CD4-positive, alpha-beta memory T cell (primary cell): ENCODE measurements at places on chromosomes 7 and 10.
A peak's percentile ranks its signal among the peaks of the same experiment; 100 is the strongest.

GRCh38 chr10:63901881-63902280 is 380.7 kb downstream of the REEP3 start:
- no peak for DNase-seq

DNA sequence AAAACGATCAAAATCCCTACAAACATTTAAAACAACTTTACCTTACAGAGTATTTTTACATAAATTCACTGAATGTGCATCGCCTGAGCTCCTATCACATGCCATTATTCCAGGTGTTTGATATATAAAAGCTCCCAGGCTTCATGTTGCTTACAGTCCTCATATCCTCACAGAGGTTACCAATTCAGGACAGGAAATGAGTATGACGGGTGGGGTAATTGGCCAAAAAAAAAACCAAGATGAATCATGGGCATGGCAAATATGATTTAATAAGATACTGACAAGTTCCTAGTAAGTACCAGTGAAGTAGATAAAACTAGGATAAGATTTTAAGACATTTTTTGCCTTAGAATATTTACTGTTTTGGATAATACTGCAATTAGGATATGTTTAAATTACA is 135.8 kb downstream of the KMT2E start:
- DNase-seq, result no peak

DNA sequence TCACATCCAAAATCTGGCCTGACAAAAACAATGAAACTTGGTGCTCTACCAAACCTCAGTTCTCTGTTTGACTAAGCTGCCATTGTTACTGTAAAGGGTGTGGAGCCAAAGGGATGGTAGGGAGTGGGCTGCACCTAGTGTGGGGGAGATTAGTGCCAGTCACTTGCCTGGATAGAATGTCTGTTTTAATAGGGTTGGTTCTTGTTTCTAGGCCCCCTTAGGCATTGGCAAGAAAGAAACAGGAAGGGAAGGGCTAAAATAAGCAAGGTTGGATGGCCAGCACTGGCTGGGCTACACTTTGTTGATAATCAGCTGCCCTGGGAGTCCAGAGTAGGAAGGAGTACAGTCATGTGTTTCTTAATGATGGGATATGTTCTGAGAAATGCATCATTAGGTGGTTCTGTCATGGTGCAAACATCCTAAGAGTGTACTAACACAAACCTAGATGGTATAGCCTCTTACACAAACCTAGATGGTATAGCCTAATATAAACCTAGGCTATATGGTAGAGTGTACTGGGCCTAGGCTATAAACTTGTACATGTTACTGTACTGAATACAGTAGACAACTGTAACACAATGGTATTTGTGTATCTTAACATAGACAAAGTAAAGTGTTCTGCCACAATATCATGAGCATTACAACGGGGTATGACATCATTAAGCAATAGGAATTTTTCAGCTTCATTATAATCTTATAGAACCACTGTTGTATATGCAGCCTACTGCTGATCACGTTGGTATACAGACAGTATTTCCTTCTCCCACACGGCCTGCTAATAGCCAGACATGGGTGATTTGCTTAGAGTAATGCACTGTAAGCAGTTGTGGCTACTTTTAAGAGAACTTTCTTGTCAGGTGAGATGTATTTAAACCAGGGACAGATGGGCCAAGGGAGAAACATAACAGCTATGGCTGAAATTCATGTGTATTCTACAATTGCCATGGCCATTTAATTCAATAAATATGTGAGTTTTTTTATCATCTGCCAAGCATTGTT is 15.4 kb downstream of the BBIP1 start:
- no peak for DNase-seq

DNA sequence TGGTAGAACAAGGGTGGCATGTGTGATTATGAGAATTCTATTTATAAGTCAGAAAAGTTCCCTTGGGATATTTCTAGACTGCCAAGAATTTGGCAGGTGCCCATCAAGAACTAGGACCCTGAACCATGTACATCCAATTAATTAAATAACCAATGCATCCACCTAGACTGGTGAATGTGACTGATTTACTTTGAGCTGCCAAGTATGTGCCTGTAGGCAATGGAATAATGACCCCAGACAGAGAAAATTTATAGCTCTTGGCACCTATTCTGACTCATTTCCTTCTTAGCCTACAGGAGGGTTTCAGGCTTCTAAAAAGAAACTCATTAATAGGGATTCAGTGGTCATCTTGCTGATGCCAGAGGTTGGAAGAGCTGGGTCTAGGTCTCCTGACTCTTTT is 54.9 kb downstream of the KCNH2 start:
- DNase-seq, result no peak

DNA sequence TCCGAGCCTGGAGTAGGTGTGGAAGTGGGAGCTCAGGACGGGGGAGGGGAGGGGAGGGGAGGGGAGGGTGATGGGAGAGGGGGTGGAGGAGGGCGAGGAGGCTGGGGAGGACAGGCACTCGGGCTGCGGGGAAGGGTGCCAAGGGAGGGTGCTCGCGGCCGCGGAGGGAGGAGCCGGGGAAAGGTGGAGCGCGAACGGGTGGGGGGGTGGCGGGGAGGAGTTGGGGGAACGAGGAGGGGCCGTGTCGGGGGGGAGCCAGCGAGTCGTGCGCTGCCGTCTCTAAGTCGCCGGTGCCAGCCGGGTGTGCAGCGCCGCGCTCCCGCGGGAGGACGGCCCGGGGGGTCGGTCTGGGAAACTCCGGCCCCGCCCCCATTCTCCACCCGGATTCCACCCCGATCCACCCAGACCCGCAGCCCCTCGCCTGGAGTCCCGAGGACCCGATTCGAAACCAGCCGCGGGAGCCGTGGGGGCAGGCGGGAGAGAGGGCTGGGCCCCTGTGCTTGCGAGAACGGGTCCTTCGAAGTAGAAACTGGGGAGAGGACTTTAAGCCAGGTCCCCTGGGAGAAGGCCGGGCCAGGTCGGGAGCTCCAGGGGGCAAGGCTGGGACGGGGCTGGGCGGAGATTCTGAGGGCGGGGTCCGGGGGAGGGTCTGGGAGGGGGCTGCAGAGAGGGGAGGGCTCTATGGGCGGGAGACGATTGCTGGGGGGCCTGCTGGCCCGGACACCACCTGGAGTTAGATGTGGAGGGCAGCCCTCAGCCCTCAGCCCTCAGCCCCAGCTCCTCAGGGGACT is at the start of gene ZNF467:
ZNF467 (minus strand) TSS at position 143 of the 791 bp plus-strand sequence. CDS start 2,556 bp downstream, outside the sequence.
- DNase-seq, result peak; percentile 52

DNA sequence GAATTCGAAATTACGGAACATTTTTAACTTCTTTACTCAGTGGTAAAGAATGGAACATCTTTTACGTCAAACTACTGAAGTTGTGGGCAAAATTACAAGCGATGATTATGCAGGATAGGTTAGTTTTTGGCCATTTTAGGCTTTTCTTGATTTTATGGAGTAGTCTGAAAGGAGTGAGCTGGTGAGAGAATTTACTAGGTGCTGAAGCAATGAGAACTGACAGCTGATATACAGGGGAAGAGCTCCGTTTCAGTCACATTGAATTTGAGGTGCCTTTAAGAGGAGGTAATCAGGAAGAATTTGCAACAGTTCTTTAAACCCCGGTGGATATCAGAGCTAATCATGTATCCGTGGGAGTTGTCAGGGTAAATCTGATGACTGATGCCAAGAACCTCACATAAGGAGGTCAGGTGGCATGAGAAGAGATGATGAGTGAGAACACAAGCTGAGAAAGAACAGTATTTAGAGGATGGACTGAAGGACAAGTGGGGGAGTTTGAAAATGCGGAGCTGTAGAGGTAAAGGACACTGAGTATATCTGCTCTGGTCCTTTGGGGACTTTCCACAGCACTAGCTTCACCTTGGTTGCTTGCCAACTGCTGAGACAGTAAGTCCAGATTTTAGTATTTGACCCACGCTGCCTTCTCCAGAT is 104.3 kb downstream of the AHR start:
- DNase-seq, result no peak

DNA sequence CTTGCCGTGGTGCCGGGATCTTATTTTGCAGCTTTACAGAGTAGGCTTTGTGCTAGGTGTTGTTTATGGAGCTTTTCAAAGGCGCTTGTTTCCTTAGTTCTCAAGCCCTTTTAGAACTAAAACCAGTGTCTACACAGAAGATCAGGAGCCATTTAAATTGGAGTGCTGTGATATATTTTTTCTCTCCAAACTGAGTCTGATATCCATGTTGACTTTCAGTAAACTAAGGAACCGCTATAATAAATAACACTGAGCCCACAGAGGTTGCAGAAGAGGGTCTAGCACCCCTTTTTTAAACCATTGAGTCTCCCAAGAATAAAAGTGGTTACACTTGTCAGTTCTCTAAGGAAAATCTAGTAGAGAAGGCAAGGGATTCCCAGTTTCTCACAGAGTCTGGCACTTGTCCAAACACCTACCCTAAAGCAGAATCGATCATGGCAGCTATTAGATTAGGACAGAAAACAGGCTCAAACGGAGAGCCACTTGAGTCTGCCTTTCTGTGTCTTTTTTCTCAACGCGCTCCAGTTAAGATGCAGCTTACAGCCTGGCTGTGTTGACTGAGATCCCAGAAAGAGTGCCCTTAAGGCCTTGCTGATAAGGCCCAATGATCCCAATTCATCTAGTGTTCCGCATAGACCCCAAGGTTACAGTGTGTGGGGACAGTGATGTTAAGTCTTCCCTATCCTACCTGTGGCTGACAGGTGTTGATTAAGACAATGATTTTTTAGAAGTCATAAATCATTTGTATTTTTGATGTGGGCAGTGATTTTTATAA is 804 bp downstream of the TMEM106B start:
- DNase-seq, result no peak

DNA sequence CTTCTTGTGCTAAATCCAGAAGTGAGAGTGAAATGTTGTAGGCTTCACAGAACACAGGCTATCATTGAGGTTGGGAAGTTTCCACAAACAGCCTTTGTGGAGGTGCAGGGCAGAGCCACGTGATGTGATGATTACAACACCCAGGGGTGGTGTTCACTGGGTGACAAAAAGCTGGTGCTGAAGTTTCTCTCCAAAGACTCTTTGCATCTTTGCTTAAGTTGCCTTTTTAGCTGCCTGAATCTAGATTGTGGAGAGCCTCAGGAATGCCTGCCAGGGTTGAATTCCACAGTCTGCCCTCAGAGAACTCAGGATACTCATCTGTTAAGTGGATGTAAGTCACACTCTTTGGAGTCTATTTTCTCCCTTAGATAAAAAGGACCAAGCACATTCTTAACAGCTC is 56.3 kb downstream of the PLXNA4 start:
- DNase-seq, result no peak

GRCh38 chr7:2175514-2175913 is 57.2 kb downstream of the MAD1L1 start:
- DNase-seq, result no peak

DNA sequence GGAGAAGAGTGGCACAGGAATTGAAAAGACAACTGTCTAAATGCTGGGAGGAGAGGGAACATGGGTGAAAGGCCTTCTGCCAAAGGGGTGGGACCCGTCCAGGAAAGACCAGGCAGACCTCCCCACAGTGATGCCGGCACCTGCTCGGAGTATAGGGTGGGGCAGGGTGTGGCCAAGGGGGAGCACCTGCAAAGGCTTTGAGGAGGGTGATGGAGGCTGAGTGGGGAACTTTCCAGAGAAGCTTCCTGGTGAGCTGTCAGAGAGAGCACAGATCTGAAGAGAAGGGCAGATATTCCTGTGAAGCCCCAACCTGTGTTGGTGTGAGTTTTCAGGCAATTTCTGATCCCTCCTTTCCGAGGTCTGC is 263.4 kb upstream of the GRB10 start:
- no peak for DNase-seq

DNA sequence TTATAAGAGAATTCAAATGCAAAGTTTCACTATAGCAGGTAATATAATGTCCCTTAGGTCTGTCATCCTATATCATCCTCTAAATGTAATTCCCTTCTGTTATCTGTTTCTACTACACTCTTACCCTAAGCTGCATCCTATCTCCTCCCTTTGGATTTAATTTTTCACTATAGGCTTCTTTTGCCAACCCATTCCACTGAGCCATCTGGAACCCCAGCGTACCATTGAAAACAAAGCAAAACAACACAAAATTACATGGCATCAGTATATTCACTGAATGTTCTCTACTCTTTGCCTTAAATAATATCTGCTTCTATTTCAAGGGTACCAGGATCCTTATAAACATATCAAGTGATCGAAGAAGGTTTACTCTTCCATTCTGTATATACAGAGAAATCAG is 1530.2 kb upstream of the LRRTM3 start:
- no peak for DNase-seq

- no peak for DNase-seq
These were observed 208.7 kb upstream of the FAM3C start for GRCh38 chr7:121604627-121605316.

DNA sequence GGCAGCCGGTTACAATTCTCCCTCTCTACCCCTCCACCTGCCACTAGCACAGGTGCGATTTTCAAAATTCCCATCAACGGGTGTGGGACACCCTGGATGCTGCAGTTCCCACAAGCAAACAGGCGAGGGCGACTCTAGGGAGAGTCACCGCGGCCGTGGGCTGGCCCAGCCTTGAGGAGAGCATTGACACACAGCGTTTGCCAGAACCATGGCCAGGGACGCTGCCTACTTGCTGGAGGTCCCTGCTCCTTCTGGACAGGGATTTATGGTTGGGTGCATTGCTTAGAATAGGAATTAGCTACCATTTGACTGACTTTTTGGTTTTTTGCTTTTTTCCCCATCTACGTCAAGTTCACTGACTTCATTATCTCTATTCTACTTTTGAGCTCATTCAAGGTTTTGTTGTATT is 19.0 kb upstream of the CLDN4 start:
- DNase-seq, result peak; percentile 30

DNA sequence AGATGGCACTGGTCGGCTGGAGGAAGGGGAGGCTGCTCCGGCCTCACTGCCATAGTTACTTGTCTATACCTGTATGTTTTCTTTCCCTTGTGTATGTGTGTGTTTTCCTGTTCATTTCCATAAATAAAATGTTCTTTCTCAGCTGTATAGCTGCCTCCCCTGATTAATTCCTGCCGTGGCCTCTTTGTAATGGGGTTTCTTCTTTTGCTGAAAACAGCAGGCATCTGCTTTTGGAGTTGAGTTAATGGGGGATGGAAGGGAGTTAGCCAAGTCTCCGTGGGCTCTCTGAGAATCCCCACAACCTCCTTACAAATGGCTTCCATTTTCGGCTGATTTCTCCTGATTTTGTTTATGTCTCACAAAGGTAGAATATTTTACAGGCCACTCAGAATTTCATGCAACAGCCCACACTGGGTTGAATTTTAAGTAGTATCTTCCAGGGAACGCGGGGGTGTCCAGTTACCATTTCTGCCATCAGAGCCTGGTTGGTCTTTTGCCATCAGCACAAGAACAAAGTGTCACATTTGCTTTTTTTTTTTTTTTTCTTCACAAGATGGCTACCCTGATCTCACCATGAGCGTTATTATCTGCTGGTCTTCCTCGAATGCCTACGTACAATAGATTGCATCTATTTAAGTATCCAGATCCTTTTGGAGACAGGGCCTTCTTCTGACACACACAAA is 88.1 kb upstream of the NRP1 start:
- DNase-seq, result no peak

GRCh38 chr7:12475362-12476063 is 71.8 kb upstream of the VWDE start:
- no peak for DNase-seq

DNA sequence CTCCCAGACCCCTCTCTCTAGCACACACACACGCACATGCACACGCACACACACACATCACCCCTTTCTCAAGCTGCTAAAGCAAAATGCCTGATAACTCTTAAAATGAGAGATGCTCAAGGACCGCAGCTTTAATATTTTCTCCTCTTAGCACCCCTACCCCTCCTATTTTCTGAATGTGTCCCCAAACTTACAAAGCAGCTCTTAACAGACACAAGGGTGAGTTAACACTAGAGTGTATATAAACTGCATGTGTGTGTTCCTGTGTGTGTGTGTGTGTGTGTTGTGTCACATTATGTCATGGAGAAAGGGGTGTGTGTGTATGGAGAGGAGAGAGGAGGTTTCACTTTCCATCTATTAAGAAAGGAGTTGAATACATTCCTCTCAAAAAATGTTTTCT is 1.3 kb downstream of the PTN start:
- no peak for DNase-seq

GRCh38 chr10:8017277-8017676 is 37.2 kb upstream of the GATA3 start:
- DNase-seq, result no peak
